ENCODE measurements at places on chromosomes 16 and 17.

DNA sequence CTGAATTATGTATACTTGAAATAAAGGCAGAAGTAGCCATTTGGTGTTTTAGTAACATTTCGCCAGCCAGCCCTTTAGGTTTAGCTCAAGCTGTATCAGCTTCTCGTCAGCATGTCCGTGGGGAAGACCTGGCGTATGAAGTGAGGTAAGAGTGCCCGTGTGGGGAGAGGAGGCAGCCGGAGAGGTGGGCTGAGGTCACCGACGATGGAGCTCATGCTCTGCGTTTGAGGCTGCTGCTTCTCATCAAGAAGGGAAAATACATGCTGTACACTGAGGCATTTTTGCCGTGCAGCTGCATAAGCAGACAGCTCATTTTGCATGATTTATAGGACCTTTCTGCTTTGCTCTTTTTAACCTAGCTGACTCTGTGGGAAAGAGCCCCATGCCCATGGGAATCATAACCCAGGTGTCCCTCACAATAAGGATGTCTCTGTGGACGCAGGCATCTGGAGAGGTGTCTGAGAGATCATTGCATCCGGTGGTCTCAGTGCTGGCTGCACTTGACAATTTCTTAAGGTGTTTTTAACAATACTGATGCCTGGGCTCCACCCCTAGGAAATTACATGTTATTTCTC, 179.1 kb downstream of the ABCC12 start:
- DNase-seq, result no peak

GRCh38 chr17:78045316-78045715, 83.2 kb downstream of the TMC6 start:
- DNase-seq, result no peak

GRCh38 chr17:67281743-67282142, 36.7 kb upstream of the HELZ start:
- no peak for DNase-seq

- DNase-seq, result no peak
These were observed 67.4 kb downstream of the MED13 start for GRCh38 chr17:61997664-61998063.

DNA sequence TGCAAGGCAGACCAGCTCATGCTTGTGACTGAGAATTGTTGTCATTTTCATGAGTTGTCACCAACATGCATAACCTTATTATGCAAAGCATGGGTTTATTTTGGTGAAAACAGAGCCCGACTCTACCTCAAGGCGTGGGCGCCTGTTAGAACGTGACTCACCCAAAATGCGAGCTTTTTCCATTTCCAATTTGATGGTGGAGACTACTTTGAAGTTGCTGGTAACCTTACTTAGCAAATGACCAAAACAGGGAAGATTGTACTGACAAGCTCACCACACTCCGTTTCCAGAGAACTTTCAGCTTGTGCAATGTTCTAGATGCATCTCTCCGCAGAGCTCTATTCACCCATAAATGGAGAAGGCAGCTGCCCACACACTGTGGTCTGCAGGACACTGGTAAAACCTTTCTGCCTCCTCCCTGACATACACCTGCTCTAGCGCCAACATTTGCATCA, 284.5 kb downstream of the MAF start:
- no peak for DNase-seq

DNA sequence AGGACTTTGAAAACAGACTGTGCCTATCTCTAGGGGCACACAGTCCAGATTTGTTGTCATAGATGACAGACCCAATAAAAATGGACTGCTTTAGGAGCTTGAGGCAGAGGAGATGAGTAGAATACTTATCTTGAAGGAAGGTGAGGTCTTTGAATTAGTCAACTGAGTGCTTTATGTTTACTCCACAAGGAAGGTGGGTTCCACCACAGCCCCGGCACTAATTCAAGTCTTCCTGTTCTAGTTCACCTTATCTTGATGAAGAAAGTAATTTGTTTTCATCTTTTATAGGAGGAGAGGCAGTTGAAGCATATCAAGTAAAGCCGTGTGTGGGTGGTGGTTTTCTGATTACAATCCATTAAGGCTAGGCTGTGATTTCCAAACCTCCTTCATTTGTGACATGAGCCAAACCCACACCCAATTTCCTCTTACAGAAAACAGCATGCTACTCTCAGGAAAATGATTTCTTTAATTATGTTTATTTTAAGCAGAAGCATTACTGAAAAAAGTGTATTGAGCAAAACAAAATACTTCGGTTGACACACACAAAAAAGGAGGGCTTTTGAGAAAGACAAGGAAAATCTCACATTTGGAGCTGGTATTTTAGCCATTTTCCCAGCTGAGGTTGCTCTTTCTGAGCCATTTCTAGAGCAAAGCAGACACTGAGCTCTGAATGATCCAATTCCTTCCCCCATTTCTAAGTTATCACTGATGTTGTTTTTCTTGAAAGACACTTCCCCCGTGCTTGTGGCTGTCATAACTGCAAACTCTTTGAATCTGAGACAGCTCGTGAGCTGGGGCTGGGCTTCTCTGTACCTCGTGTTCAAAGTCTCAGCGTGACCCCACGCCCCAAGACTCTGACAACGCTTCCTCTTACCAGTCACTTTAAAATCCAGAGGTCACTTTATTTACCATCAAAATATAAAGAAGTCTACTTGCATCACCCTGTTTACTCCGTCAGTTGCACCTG, 35.4 kb downstream of the CDRT15 start:
- DNase-seq, result no peak

GRCh38 chr16:4935241-4935855, 1.6 kb downstream of the PPL start:
- DNase-seq, result no peak

DNA sequence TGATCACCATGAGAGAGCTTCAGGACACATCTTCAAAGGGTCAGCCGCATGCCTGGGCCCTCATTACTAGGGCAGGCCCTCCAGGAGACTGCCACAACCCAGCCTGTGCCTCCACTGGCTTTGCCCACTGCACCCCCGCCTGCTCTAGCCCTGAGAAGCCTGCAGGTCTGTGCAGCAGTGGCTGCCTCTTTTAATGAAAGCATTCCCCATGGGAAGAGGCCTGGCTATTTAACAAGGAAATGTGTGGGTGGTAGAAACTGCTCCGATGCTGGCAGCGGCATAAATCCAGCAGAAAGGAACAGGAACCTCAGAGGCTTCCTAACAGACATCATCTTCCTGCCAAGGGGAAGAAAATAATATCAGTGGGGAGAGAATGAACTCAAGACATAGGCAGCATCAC, 375 bp upstream of the KRT32 start:
- no peak for DNase-seq

GRCh38 chr16:2467528-2468232, 3.4 kb upstream of the NTN3 start:
- DNase-seq, result peak; percentile 48

GRCh38 chr16:65660390-65660789, 538.5 kb upstream of the CDH11 start:
- DNase-seq, result no peak

- DNase-seq, result no peak
These were observed 2.4 kb upstream of the CCL3L1 start for GRCh38 chr17:36198831-36199465.

DNA sequence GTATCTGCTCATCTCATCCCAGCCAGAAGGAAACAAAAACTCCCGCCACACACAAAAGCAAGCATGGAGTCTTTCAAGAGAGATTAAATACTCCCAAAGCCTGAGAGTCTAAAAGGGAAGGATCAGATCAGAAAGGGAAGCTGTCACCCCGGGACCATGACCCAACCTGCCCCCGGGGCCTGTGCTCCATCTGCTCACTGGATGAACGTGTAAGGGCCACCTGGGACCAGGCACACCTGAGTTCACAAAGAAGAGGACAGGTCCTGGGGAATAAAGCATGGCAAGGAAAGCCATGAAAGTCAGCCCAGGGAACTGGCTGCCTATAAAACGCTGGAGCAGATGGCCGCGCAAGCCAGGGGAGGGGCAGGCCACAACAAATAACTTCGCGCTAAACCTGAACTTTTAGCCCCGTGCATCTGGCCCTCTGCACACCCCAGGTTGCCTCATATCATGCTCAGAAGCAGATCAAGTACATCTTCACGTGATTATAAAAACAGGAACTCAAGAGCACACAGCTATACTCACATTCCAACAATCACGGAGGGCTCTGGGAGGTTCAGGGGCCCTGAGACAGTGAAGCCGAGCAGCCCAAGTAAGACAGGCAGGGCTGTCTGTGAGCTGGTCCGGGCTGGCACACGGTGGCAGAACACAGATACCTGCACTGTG, 3.4 kb downstream of the TMEM11 start:
- no peak for DNase-seq

DNA sequence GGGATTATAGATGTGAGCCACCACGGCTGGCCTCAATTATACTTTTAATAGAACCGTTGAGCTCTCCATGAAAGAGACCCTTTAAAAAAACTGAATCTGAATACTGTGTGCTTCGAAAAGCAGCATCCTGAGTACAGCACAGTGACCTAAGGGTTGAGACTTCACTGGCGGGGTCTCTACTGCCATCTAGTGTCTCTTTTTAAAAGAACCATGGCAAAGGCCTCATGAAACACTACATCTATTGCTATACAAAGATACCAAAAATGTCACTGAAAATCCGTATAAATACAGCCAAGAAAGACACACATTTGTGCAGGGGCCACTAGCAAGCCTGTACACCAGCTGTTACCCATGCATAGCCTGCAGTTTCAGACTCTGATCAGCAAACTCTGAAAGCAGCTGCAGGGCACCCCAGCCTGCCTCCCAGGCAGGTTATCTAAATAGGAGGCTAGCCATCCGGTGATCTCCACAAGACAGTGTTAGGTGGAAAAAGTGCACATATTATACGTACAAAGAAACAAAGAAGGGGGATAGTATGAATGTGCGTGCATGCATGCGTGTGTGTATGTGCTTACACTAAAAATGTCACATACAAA, 35.3 kb downstream of the NPLOC4 start:
- DNase-seq, result peak; percentile 46

DNA sequence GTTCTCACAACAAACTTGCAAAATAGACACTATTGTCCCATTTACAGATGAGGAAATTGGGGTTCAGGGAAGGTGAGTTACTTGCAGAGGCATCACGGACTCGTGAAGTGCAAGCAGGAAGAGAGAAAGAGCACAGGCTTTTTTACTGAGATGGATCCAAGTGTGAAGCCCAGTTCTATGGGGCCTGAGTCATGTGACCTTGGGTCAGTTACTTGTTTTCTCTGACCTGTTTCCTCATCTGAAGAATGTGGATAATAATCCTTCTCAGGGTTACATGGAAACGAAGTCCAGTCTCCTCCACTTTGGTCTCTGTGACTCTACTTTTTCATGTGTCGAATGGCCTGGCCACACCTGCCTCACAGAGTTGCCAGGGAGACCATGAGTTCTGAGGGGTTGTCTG, 134.4 kb downstream of the SPACA3 start:
- no peak for DNase-seq

- no peak for DNase-seq
These were observed 714 bp downstream of the ACSF3 start for GRCh38 chr16:89094252-89094879.

DNA sequence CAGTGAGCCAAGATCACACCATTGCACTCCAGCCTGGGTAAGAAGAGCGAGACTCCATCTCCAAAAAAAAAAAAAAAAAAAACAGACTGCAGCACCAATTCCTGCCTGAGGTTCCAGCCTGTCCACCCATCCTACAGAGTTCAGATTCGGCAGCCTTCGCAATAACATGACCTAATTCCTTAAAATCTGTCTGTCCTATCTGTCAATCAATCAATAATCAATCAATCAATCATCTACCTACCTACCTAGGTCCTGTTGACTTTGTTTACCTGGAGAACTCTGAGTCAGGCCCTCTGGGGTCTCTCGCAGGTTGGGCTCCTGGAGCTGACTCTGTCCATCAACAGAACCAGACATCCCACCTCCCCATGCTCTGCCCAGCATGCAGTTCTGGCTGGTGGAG, 236.7 kb downstream of the ENGASE start:
- no peak for DNase-seq

- no peak for DNase-seq
These were observed 84.7 kb downstream of the MYO1D start for GRCh38 chr17:32792207-32792606.

- no peak for DNase-seq
These were observed 5.4 kb downstream of the VEZF1 start for GRCh38 chr17:57982452-57983170.

DNA sequence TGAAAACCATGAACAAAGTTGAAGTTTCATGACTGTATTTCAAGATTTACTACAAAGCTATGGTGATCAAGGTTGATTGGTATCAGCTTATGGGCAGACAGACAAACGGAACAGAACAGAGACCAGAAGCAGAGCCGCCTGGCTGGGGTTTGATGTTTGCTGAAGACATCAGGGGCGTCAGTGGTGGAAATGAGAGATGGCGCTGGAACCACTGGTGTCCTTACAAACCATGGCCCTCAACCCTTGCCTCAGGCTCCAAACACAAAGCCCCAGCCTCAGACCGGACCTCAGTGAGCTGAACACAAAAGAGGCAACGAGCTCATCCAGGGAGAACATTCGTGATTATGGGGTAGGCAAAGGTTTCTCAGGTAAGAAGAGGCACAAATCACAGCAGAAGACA, 113.0 kb upstream of the METRNL start:
- DNase-seq, result no peak

DNA sequence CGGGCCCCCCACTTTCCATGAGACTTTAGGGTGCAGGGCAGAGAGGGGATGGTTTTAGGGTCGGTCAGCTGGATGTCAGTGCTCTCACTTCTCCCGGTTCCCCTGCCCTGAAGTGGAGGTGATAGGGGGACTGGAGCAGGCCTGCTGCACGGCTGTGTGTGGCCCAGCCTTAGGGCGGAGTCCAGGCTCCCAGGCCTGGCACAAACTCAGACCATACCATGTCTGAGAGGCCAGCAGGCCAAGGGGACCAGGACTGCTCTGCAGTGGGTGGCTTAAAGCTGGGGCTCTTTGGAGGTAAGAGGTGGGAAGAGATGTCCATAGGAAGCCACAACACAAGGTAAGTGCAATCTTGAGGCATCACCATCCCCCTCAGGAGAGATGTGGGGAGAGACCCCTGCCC, 8.3 kb downstream of the TFAP4 start:
- DNase-seq, result no peak

DNA sequence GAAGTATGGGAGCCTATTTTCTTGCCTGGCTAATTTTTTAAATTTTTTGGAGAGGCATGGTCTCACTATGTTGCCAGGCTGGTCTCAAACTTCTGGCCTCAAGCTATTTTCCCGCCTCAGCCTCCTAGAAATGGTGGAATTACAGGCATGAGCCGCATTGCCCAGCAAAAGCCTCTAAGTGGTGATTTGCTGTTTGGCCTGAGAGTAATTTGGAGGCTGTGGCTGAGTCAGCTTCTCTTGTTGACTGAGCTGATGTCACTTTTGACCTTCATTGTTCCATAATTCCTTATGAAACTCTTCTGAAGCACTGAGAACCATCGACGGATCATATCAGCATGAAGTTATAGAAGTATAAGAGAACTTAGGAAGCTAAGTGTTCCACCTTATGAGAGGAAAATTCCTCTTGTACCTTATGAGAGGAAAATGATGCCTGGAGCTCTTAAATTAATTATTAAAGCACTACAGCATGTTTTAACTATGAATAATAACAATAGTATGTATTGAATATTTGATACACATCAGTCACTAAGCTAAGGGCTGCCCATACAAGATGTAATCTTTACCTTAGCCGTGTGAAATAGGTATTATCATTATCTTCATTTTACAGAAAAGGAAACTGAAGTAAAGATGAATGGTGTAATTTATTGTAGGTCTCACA, 220.8 kb upstream of the MON1B start:
- DNase-seq, result no peak

- no peak for DNase-seq
These were observed 308.2 kb upstream of the GOT2 start for GRCh38 chr16:59042301-59042700.

Measured in neural crest cell (in vitro differentiated cells).